Lower lobe of right lung (tissue), 2 donors: ENCODE measurements at places on chromosomes 5 and 9. TPM values are rescaled to one million over a fixed set of nuclear protein-coding genes. Genes with fewer than 3 reads are reported as not detected.
A peak's percentile ranks its signal among the peaks of the same experiment; 100 is the strongest.

THOC3 gene
- 21.6 TPM for total RNA-seq

C8G gene
- total RNA-seq = 2.2 TPM

TXNDC8 gene
- not detected for total RNA-seq

SLC4A9 gene
- 0.32 TPM for total RNA-seq

TRIO gene
- 148 TPM for total RNA-seq

SMIM33 gene
- not detected for total RNA-seq

SH3GL2 gene
- 1.3 TPM for total RNA-seq

LCNL1 gene
- total RNA-seq = 1.9 TPM

EGR1 gene
- 78.2 TPM for total RNA-seq

DNA sequence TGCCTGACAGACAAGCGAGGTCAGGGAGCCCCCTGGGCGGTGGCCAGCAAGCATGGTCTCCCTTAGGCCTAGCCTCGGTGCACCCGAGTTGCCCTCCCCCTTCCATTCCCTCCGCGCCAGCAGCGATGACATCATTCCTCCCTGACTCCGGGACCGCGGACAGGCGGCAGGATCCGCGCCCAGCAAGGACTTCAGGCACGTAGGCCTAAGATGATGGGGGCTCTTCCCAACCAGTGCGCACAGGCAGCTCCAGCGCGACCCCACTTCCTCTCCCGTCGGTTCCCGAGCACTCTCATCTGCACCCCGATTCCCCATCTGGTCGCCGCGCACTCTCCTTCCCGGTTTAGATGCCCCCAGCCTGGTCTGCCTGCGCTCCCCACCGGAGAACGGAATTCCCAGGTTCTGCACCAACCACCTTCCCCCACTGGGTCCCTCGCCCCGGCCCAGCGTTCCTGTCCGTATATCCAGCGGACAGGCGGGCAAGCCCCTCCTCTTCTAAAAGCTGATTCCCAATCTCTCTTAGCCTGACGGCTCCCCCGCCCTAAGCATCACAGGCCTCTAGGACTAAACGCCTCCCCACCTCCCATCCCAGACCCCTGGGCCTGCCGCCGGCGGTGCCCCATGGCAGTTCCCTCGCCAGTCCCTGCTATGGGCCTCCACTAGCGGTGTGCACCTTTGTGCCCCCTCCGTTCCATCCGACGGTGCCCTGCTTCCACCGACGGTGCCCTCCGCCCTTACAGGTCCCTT is 931 bp downstream of the FAM219A start:
- no peaks in the 10 kb centered on the region for H3K27me3 ChIP-seq
- peak; percentile 68 for DNase-seq
- peak overlapping the region; percentile 76 for H3K4me3 ChIP-seq

GRCh38 chr5:134595458-134595838 is 37.2 kb downstream of the SAR1B start:
- no peak for DNase-seq
- H3K36me3 ChIP-seq = no peaks in the 10 kb centered on the region
- no peak overlapping the region for H3K27ac ChIP-seq
- no peaks in the 10 kb centered on the region for H3K27me3 ChIP-seq

DNA sequence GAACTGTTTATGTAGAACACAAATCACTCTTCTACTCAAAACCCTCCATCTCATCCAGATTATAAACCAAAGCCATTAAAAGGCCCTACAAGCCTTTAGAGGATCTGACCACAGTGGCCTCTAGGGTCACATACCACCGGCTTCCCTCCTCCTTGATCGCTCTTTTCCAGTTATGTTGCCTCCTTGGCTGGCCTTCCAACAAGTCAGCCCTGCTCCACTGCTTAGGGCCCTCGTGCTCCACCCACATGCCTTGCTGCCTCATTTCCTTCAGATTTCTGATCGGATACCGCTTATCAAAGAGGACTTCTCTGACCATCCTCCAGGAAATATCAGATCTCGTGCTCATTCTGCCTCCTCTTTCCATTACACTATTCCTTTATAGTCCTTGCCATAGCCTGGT is 139.4 kb upstream of the RAI14 start:
- H3K4me3 ChIP-seq = no peak overlapping the region
- H3K4me1 ChIP-seq = no peaks in the 10 kb centered on the region
- no peaks in the 10 kb centered on the region for H3K27me3 ChIP-seq
- H3K36me3 ChIP-seq = no peaks in the 10 kb centered on the region
- H3K27ac ChIP-seq = no peak overlapping the region

DNA sequence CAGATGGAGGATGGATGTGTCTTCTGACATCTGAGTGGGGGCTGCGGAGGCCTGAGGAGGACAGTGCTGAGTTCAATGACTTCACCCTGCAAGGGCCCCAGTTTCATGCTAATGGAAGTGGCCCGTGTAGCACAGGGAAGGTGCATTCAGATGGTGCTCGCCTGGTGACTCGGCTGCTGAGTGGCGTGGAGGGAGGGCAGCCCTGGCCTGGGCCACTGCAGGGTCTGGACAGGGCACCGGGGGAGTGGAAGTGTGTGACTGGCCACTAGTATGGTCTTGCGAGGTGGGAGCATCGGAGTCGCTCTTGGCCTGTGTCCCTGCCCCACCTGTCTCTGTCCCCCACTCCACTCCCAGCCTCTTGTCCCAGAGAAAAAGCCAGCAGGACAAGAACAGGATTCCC is 1.7 kb upstream of the SLC9A3 start:
- H3K27ac ChIP-seq = no peak overlapping the region
- H3K4me1 ChIP-seq = peaks cover 18% of the 10 kb centered on the region
- no peak overlapping the region for H3K4me3 ChIP-seq
- peaks cover 90% of the 10 kb centered on the region for H3K27me3 ChIP-seq
- peak; percentile 24 for DNase-seq

GRCh38 chr5:11803436-11803835 is 100.8 kb downstream of the CTNND2 start:
- no peaks in the 10 kb centered on the region for H3K36me3 ChIP-seq
- H3K27me3 ChIP-seq = no peaks in the 10 kb centered on the region
- no peak overlapping the region for H3K27ac ChIP-seq
- no peaks in the 10 kb centered on the region for H3K4me1 ChIP-seq

DNA sequence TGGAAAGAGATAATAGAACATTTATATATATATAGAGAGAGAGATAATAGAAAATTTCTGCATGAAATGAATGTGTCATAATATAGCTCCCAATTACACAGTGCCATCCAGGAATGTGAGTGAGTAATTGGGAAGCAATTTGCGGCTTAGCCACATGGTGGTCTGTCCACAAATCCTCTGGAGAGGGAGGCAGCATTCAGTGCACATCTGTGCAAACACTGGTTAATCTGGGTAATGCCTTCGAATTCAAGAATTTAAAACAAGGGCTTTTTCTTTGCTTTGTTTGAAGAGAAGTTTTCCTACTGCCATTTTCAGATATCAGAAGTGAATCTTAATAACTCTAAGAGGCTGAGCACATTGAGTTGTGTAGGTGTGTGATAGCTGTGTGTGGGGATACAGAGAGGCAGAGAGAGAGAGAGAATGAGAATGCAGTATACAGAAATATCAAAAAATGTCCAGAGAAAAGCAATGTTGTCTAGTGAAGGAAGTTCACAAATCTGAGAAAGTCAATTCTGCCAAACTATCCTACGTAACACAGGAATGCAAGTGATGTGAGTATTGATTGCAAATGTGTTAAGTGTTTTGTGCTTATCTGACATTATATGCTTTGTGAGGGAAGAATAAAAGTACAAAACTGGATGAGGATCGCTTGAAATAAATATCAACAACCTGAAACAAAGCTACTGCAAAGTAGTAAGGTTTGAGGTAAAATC is 134.6 kb downstream of the EDIL3 start:
- no peaks in the 10 kb centered on the region for H3K4me1 ChIP-seq
- no peak for DNase-seq
- no peaks in the 10 kb centered on the region for H3K27me3 ChIP-seq
- H3K4me3 ChIP-seq = no peak overlapping the region
- H3K27ac ChIP-seq = no peak overlapping the region

DNA sequence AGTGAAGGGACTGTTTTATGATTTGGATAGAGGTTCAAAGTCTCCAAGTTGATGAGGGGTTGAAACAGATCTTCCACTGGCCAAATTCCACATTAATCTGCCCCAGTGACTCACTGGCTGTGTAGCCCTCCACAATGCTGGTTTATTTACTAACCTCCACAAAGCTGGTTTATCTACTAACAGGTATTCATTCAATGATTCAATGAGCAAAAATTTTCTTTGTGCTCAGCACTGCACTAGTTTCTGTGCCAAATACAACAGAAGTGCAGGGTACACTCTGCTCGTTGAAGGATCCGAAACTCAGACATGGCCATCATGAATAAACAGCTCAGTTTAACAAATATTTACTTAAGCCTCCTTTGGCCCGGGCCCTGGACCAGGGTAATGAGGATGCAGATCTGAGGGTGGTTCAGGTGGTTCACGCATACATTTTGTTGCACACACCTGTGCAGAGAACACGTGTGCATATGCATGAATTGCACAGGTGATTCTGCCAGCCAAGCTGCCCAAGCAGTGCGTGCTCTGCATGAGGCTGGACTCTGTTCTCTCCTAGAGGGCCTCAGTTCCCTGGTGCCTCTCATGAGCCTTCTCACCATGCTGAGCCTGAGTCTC is 71.0 kb downstream of the SH3PXD2B start:
- no peaks in the 10 kb centered on the region for H3K4me1 ChIP-seq
- peaks cover 50% of the 10 kb centered on the region for H3K36me3 ChIP-seq
- H3K27me3 ChIP-seq = no peaks in the 10 kb centered on the region
- H3K4me3 ChIP-seq = no peak overlapping the region
- no peak overlapping the region for H3K27ac ChIP-seq

GRCh38 chr9:107638521-107639310 is 149.1 kb upstream of the KLF4 start:
- DNase-seq = peak; percentile 60
- H3K4me3 ChIP-seq = peak overlapping the region; percentile 51
- H3K4me1 ChIP-seq = peaks cover 30% of the 10 kb centered on the region
- H3K36me3 ChIP-seq = no peaks in the 10 kb centered on the region

GRCh38 chr9:112629671-112630485 is 88.0 kb downstream of the INIP start:
- no peak for DNase-seq
- H3K4me1 ChIP-seq = no peaks in the 10 kb centered on the region
- H3K27ac ChIP-seq = no peak overlapping the region
- H3K36me3 ChIP-seq = no peaks in the 10 kb centered on the region
- H3K27me3 ChIP-seq = no peaks in the 10 kb centered on the region
- no peak overlapping the region for H3K4me3 ChIP-seq

DNA sequence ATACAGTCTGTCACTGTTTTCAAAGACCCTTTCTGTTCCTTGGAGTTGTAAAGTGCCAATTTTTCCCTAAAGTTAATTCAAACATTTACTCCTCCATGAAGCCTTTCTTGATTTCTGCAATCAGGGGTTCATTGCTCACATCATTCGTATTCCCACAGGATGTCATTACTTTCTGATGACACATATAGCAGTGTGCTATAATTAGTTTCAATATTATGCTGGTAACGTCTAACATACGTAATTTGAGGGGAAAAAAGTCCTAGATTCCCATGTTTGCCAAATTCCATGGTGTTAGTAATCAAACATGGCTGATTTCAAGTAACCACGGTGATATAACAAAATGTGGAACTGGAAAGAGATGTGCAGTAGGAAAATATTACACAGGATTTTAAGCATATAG is 468.2 kb upstream of the MEF2C start:
- no peaks in the 10 kb centered on the region for H3K36me3 ChIP-seq
- no peak for DNase-seq
- H3K27me3 ChIP-seq = no peaks in the 10 kb centered on the region
- H3K4me1 ChIP-seq = no peaks in the 10 kb centered on the region
- H3K4me3 ChIP-seq = no peak overlapping the region

DNA sequence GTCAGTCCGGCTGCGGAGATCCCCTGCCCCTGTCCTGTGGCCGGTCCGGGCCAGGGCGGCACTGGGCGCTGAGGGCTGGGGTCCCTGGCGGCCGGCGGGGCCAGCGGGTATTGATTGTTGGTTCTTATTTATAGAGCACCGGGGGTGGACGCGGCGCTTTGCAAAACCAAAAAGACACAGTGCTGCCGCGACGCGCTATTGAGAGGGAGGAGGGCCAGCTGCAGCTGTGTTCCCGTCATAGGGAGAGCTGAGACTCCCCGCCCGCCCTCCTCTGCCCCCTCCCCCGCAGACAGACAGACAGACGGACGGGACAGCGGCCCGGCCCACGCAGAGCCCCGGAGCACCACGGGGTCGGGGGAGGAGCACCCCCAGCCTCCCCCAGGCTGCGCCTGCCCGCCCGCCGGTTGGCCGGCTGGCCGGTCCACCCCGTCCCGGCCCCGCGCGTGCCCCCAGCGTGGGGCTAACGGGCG is 2.5 kb downstream of the LRRC26 start:
- peaks cover 96% of the 10 kb centered on the region for H3K27me3 ChIP-seq
- H3K27ac ChIP-seq = no peak overlapping the region
- no peak overlapping the region for H3K4me3 ChIP-seq
- H3K4me1 ChIP-seq = peaks cover 36% of the 10 kb centered on the region
- no peaks in the 10 kb centered on the region for H3K36me3 ChIP-seq

DNA sequence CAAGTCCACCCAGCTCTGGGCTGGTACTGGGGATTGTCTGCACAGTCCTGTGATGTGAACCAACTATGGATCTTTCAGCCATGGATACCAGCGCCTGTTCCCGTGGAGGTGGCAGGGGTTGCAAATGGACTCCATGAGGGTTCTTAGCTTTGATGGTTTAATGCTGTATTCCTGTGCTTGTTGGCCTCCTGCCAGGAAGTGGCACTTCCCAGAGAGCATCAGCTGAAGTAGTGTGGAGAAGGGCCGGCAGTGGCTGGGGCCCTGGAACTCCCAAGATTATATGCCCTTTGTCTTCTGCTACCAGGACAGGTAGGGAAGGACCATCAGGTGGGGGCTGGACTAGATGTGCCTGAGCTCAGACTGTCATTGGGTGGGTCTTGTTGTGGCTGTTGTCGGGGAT is 1104.8 kb upstream of the COX7C start:
- peak; percentile 20 for DNase-seq
- no peak overlapping the region for H3K4me3 ChIP-seq
- H3K4me1 ChIP-seq = no peaks in the 10 kb centered on the region
- no peaks in the 10 kb centered on the region for H3K27me3 ChIP-seq

DNA sequence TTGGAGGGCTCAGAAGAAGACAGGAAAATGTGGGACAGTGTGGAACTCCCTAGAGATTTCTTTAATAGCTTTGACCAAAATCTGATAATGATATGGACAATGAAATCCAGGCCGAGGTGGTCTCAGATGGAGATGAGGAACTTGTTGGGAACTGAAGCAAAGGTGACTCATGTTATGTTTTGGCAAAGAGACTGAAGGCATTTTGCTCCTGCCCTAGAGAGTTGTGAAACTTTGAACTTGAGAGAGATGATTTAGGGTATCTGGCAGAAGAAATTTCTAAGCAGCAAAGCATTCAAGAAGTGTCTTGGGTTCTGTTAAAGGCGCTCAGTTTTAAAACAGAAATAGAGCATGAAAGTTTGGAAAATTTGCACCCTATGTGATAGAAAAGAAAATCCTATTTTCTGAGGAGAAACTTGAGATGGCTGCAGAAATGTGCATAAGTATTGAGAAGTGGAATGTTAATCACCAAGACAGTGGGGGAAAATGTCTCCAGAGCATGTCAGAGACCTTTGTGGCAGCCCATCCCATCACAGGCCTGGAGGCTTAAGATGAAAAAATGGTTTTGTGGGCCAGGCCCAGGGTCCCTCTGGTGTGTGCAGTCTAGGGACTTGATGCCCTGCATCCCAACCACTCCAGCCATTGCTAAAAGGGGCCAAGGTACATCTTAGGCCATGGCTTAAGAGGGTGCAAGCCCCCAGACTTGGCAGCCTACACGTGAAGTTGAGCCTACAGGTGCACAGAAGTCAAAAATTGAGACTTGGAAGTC is 463.7 kb upstream of the TLE4 start:
- H3K4me1 ChIP-seq = no peaks in the 10 kb centered on the region
- H3K27ac ChIP-seq = no peak overlapping the region
- no peak overlapping the region for H3K4me3 ChIP-seq
- H3K36me3 ChIP-seq = no peaks in the 10 kb centered on the region

GRCh38 chr9:36798350-36799065 is 225.8 kb downstream of the MELK start:
- peaks cover 24% of the 10 kb centered on the region for H3K27me3 ChIP-seq
- no peak overlapping the region for H3K27ac ChIP-seq
